ENCODE measurements at places on chromosomes 6 and 20.

DNA sequence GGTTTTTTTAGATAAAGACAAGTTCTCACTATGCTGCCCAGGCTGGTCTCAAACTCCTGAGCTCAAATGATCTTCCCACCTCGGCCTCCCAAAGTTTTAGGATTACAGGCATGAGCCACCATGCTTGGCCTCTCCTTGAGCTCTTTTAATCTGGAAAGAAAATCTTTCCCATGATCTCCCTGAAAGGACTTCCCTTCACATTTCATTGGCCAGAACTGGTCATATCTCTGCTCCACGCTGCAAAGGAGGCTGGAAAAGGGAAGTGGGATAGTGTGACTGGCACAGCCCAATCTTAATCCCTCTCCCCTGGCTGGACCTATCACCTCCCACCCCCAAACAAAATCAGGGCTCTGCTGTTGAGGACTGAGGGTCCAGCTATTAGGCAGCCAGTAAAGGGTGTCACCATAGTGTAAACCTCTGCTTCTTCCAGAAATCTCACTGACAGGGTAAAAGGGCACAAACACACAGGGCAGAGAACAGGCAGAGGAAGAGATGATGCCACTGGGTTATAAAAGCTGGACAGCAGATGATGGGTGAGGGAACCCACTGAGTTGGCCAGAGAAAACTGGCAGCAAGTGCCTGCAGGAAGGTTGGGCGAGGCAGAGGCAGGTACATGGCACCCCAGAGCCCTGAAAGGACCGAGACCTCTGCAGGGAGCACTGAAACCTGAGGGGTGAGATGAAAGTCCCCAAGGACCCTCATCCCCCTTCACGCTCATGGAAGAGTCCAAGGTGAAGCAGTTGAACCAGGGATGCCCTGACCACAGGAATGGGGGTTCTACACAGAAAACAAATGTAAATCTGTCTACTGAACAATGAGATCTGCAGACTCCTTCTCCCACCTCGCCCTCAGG, 83.1 kb upstream of the PTPN1 start:
- no peak for DNase-seq

DNA sequence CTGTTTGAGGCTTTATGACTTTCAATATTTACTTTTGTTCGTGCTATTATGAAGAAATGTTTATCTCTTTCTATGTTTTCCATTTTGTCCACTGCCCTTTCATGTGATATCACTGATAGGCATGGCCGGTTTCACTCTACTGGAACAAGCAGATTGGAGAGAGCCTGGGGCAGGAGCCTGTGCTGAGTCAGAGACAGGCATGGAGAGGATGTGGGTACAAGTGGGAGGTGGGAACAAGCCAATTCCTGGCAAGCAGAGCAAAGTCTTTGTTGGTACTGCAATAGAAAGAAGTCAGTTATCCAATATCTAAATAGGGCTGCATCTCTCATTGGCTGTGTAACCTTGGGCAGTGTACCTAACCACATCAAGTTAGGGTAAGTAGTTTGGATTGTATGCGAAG, 545.6 kb upstream of the MAP3K7 start:
- DNase-seq: no peak

DNA sequence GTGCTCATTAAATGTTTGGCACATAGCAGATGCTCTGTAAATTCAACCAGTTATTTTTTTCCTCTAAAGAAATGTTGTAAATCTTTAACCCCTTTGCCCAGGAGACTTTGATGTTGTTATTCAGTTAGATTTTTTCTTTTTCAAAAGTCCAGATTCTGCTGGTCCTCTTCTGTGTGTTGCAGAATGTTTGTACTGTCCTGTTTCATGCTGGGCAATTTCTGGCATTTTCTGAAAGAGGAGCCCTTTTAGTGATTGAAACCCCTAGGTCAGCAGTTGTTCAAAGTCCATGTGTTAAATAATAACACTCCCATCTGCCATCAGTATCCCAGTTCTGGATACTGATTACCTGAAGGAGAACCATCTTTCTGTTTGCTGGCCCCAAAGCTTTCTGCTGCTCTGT, 1.3 kb upstream of the SLC17A1 start:
- DNase-seq: no peak

GRCh38 chr20:43940518-43941225, 26.0 kb downstream of the TOX2 start:
- DNase-seq: no peak

DNA sequence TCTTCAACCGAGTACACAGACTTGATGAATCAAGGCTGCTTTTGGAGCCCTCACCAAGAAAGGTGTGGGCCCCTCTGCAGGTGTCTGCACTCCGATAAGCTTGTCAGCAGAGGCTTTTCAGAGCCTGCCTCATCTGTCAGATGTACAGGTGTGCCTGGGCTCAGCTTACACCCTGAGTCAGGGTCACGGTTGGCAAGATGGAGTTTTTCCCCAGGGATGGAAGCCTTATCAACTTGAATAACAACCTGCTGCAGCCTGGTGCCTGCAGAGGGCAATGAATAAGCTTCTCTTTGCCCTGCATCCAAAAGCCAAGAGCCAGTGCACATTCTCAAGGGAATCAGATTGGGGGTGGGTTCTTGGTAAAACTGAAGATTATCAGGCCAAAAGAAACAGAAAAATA, 427.1 kb downstream of the CD83 start:
- DNase-seq: no peak

- DNase-seq: no peak
Observed at GRCh38 chr20:17282501-17282900, 55.7 kb downstream of the PCSK2 start.

DNA sequence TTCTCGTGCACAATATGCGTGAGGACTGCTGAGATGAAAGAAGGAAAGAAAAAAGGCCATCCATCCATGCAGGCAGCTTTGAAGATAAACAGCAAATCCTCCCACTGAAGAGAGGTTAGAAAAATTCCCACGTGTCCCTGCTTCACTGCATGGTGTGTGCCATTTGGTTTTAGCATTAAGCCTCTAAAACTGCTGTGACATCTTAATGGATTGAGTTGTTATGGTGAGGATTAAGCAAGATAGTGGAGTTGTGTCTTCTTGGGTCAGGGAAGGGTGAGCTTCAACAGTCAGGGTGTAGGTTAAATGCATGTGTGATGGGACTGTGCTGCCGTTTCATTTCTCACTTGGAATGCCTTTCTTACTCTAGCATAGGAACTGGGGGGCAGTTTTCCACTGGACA, 50.5 kb downstream of the ZNF831 start:
- no peak for DNase-seq

DNA sequence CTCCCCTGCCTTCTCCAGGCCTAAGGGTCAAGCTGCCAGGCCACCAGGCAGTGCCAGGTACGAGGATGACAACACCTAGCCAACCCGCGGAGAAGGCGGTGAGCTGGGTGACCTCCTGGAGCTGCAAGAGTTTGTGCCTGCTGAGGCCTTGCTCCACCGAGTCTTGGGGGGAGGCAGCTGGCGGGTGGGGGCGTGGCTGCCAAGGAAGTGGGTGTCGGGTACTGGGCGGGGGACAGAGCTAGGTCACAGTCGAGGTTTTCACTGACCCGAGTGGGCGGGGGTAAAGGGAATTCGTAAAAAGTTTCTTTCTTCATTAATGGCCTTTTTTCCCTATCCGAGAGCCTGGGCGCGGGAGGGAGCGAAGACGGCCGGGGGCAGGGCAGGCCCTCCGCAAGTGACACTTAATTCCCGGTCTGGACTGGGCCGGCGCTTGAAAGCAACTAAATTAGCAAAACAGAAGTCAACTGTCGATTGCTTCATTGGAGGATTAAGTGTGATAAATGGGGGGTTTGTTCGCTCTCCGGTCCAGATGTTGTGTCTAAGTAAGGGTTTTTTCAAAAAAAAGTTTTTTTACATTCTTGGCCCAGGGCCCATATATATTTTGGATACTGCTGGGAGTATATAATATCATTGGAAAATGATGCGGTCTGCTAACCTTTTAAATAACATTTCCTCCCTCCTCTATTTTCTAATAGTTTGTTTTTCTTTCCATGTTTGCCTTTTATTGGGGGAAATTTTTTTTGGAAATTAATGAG, 43.1 kb upstream of the FOXP4 start:
- DNase-seq: no peak

DNA sequence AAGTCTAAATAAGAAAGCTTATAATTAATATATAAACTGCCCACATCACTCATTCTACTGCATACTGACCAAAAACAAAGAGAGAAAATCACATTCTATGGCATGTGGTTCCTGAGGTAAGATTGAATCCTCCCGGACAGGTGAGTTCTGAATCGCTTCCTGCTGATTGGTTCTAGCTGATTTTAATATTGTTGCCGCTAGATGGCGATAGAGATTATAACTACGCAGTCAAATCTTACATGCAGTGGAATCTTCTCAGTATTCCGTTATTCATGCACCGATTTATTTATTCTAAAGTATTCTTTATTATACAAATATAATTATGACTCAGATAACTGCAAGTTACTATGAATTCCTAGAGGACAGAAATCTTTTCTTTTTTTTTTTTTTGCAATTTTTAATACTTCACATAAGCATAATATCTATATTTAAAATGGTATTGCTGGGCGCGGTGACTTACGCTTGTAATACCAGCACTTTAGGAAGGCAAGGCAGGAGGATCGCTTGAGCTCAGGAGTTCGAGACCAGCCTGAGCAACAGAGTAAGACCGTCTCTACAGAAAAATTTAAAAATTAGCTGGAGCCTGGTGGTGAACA, 24.2 kb upstream of the TMX4 start:
- peak; percentile 52 for DNase-seq

GRCh38 chr20:21338291-21338690, 35.2 kb downstream of the XRN2 start:
- no peak for DNase-seq

- DNase-seq: no peak
Observed at GRCh38 chr6:20351534-20351933, 50.1 kb upstream of the E2F3 start.

GRCh38 chr6:117706504-117706903, 31.2 kb downstream of the NUS1 start:
- DNase-seq: no peak

DNA sequence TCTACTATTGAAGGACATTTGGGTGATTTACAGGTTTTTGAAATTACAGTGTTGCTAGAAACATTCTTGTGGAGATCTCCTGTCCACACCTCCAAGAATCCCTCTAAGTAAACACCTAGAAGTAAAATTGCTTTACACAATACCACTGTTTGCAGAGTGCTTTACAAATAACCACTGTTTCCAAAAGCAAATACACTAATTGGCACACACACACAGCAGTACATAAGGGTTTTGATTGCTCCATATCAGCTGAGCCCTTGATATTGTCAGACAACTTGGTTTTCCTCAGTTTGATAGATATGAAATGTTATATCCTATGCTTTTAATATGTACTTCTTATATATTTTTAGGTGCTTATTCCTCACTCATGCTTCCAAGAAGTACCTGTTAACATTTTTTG, 6.3 kb downstream of the HMGN4 start:
- DNase-seq: no peak

GRCh38 chr20:9255171-9255570, 186.3 kb downstream of the PLCB4 start:
- DNase-seq: no peak

- DNase-seq: no peak
Observed at GRCh38 chr20:53174454-53174853, 202.3 kb downstream of the TSHZ2 start.

DNA sequence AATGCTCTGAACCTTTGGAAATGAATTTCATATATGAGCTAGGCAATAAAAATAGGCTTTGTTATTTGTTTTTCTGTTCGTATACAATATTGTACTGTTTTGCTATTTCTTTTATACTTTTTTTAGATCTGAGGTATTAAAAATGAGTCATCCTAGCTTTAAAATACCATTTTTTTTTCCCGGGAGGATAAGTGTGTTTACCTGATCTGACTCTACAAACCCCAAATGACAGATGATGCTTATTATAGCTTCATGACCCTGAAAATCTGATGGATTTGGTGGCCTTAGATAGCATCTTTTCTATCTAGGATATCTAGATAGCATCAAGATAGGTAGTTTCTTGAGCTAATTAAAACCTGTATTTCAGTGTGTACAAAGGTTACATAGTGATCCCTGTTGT, 206.4 kb downstream of the DTNBP1 start:
- no peak for DNase-seq

- DNase-seq: no peak
Observed at GRCh38 chr20:46959081-46959692, 64.5 kb downstream of the EYA2 start.

- DNase-seq: no peak
Observed at GRCh38 chr6:150456466-150456865, 87.7 kb downstream of the IYD start.

DNA sequence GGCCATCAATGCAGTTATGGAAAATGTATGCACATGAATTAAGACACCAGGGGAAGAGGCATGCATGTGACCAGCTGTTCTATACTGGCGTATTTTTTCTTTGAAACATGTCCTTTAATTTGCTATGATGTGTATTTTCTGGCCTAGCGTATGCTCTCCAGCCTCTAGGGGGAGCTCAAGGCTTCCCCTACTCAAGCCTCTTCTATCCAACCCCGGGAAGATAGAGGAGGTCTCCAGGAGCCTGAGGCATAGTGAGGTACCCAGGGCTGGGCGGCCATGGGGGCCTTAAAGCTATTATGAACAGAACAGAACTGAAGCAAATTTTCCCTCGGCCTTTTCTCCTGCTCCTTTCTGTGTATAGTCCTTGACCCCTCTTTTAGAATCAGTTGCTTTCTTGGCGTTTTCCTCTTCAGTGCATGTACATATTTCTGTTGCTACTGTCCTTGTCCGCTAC, 528.9 kb downstream of the MAFB start:
- DNase-seq: peak; percentile 39

DNA sequence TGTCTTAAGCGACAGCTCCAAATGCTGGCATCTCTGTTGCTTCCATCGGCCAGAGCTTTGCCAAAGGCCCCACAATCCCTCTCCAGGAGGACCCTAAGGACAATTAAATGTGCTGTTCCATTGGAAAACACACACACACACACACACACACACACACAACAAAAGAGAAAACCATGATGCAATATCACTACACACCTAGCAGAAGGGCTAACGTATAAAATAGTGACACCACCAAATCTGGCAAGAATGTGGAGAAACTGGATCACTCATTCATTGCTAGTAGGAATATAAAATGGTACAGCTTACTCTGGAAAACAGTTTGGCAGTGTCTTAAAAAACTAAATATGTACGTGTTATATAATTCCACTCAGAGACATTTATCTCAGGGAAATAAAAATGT, 13.0 kb upstream of the TMEM14A start:
- DNase-seq: no peak
